Motor neuron (in vitro differentiated cells): ENCODE measurements at places on chromosomes 5 and 9. TPM values are rescaled to one million over a fixed set of nuclear protein-coding genes. Genes with fewer than 3 reads are reported as not detected.

Gene C5orf58
- 12.2 and 15.0 TPM in 2 replicates for total RNA-seq

DNA sequence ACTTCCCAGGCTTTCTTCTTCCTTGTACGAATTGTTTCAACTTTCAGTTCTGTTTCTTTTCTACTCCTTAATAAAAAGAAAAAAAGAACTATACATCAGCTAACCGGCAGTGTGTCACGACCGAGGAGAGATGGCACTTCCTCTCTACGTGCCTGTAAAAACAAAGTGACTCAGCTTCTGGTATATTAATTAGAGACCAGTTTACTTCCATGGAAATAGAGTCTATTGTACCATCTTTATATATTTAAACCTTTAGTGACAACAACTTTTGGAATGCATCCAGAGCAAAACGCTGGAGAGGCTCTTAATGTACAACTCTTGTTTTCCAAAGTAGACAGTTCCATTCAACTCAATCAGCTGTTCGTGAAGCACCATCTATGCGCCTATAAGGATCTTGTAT is 94.5 kb upstream of the LIFR start:
- ATAC-seq: peak; percentile 56

DNA sequence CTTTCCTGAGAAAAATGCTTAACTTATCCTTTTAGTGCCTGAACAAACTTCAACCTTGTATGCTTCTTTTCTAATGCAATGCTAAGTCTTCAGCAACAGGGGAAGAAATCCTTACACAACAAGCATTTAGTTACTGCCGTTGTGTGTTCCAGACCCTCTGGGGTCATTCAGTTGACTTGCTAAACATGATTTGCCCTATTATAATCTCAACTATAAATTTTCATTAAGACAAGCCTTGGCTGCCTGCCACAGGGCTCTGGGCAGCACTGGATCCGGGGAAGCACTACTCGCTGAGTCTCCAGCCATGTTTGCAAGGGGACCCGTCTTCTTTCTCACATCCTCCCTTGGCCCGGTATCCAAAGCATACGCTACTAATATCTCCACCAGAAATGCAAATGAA is 58.1 kb downstream of the PTCH1 start:
- peak; percentile 45 for ATAC-seq

Gene MEF2C
- 8.6 and 10.1 TPM in 2 replicates for total RNA-seq

GRCh38 chr9:73093016-73093739 is 58.5 kb upstream of the ANXA1 start:
- ATAC-seq: no peak

- no peak for ATAC-seq
Measured at GRCh38 chr5:160968480-160968879, 116.5 kb upstream of the ATP10B start.

DNA sequence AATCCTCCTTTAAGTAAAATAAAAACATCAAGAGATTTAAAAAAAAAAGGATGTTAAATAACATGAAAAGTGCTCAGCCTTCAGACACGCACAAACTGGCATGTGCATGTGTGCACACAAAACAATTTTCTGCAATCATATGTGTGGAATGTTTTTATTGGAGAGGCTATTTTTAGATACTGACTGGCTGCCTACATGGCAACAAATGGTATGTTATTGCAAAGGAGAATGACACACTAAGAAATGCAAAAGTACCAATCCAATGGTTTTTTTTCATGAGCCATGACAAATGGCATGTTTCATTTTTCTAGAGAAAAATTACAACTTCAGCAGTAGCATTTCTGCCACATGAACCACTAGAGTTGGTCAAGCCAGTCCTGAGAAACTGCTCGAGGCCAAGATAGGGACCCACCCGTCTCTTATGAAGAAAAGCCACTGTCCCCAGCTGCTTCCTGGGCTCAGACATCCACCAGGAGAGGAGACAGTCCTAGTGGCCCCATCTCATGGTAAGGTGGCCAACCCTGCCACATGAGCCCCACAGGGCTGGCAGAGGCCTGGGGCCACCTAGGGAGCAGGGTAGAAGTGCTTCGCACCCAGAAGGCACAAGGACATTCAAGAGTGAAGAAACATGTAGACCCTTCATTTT is 116.4 kb downstream of the MYO10 start:
- no peak for ATAC-seq

DNA sequence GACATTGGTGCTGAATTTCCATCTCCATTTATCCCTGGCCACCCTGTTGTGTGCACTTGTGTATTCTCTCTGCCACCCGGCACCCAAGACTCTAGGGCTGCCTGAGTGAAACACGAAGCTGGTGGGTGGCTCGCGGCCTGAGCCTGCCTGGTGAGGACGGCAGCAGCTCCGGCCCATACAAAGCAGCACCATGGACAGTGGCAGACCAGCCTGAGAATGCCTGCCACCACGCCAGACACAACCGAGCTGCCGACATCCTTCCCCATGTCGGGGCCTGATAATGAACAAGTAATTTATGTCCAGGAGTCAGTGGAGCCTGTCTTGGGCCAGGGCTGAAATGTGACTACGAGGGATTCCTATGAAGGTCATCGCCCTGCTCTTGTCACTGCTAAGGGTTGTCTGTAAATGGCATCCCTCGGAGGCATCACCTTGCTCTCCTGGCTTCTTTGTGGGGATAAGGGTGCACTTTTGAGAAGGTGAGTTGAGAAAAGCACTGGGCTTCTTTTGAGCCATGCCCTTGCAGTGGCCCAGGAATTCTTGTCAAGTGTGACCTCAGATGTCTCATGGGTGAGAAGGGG is 175.7 kb downstream of the MELK start:
- ATAC-seq: peak; percentile 77

DNA sequence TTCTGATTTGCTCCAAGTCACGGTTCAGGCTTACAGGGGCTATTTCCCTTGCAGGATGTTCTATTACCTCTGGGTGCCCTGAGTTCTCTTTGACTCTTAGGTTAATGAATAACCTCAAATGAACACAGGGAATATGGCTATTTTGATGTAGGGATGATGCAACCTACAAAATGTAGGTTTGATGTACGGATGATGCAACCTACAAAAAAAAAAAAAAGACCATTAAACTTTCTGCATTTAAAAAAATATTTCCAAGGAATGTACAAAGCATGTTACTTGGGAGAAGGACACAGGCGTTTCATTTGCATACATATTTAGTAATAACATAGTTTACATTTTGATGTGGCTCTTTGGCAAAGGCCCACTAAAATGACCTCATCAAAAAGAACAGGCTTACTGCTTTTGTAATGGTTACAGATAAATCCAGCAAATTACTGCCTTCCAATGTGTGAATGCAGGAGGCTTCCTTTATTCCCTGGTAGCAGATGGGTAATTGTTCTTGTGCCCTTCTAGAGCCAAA is 36.3 kb downstream of the ZNF474 start:
- ATAC-seq: peak; percentile 82

- ATAC-seq: no peak
Measured at GRCh38 chr5:108353087-108353486, 28.8 kb downstream of the FBXL17 start.

GRCh38 chr5:83377131-83377865 is 94.2 kb upstream of the VCAN start:
- peak; percentile 33 for ATAC-seq

DNA sequence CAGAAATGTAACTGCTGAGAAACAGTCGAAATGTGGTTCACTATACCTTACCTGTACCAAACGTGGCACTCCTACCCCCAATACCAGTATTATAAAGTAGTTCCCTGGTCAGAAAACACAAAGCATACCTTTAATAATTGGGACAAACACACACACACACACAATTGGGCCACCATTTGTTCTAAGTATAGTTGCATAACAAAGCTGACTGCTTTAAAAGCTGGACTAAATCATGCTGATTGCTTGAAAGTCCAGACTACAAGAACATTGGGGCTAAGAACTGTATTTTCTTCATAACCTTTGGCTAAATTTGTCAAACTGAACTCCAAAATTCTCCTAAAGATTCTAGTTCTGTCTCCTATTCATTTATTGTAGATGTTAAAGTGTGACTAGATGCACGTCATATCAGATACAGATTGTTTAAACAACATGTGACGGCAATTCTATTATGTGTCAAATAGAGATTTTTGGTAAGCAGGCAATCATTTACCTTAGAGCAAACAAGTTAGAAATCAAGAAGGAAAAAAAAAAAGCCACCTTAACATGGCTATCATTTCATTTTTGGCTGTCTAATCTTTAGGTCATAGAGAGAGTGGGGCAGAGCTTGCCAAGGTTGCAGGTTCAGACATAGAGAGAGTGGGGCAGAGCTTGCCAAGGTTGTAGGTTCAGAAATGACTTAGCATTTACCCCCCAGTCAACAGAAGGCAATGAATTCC is 265.1 kb downstream of the ARL15 start:
- ATAC-seq: no peak

DNA sequence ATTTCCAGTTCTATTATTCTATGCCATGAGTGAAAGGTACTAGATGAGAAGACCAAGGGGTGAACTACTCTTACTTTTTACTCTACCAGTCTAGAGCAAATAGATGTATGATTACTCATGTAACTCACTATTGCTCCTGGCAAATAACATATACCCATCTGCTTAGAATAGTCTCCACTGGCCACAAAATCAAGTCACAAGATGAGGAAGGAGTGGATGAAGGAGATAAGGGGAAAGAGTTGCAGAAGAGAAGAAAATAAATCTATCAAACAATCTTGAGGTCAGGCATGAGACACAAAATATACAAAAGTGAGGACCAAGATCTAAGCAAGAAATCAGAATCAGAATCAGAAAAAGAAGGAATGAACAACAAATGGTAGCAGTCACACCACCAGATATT is 13.7 kb upstream of the NR4A3 start:
- no peak for ATAC-seq

GRCh38 chr5:171562822-171563221 is 143.4 kb downstream of the FGF18 start:
- no peak for ATAC-seq

- peak; percentile 63 for ATAC-seq
Measured at GRCh38 chr5:177232761-177233160, 70.8 kb downstream of the RAB24 start.

Gene ADAMTS13
- 5.3 and 7.8 TPM in 2 replicates for total RNA-seq

GRCh38 chr9:130824643-130825350 is 10.3 kb upstream of the ABL1 start:
- ATAC-seq: peak; percentile 80

DNA sequence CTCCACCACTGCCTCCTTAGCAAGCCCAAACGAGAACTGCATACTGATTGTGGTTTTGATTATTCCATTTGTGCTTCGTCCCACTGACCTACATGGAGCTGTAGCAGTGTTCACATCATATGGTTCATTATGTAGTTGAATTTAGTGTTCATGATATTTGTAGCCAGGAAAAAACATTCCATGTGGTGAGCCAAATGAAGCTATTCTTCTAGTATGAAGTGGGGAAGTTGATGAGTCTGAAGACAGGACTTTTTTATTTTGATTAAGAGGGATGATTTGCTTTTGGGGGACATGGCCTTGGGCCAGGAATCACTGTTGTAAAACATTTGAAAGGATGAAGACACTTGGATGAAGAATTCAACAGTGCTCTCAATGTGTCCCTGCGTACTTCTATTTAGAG is 192.9 kb upstream of the SLC27A6 start:
- no peak for ATAC-seq

GRCh38 chr9:120625222-120625621 is 45.3 kb upstream of the CDK5RAP2 start:
- no peak for ATAC-seq

Gene LAMC3
- not detected in 2 replicates for total RNA-seq

GRCh38 chr5:112914584-112914983 is 7.4 kb downstream of the REEP5 start:
- ATAC-seq: no peak

DNA sequence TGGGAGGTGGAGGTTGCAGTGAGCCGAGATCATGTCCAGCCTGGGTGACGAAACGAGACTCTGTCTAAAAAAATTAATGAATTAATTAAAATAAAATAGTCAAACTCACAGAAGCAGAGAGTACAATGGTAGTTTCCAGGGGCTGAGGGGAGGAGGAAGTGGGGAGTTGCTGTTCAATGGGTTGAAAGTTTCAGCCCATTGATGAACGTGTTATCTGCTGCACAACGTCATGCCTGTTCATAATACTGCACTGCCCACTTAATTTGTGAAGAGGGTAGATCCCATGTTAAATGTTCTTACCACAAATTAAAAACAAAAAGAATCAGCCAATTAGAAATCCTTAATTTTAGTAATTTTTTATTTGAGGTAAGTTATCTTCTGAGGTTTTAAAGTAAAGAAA is 16.4 kb upstream of the RUFY1 start:
- ATAC-seq: no peak

Gene PCDHGC5
- 0.96 and 1.5 TPM in 2 replicates for total RNA-seq

DNA sequence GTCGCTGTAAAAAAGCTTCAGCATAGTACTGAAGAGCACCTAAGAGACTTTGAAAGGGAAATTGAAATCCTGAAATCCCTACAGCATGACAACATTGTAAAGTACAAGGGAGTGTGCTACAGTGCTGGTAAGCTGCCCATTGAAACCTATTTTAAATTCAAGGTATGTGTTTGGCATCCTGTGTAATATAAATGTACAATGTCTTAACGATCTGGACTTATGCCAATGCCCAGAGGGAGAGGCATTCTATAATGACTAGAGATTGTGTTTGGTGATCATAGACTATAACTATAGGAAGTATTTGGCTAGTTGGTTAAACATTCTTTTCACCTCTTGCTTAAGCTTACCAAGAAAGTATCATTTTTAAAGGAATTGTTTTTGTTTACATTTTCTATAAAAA is 95.7 kb downstream of the INSL6 start:
- ATAC-seq: no peak

Gene ZNF883
- total RNA-seq: 10.0 and 10.8 TPM in 2 replicates

DNA sequence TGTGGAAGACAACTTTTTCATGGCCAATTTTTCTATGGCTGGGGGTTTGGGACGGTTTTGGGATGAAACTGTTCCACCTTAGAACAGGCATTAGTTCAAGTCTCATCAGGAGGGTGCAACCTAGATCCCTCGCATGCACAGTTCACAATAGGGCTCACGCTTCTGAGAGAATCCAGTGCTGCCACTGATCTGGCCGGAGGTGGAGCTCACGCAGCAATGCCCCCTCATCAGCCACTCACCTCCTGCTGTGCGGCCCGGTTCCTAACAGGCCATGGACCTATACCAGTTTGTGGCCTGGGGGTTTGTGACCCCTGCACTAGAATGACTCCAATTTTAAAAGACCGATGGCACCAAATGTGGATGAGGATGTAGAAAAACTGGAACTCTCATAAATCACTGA is 127.2 kb upstream of the IER5L start:
- ATAC-seq: no peak

GRCh38 chr5:13658761-13659160 is 285.7 kb downstream of the DNAH5 start:
- no peak for ATAC-seq

Gene ZNF483
- total RNA-seq: 9.9 and 11.3 TPM in 2 replicates

DNA sequence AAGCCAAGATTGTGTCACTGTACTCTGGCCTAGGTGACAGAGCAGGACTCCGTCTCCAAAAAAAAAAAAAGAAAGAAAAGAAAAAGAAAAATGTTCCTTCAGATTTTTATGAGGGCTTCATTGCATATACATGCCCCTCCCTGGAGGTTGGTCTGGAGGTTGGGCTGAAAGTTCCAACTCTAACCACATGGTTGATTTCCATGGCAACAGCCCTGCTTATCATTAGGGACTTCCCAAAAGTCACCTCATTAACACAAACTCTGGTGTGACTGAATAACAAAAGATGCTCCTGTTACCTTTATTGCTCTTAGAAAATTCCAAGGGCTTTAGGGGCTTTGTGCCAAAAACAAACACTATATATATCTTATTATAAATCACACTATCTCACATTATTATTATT is 113.8 kb downstream of the TMC1 start:
- ATAC-seq: peak; percentile 96
